AG20443 (cell line): ENCODE measurements at places on chromosomes 12 and 14.

- no peak for DNase-seq
These were observed 179.7 kb downstream of the SLC6A15 start for GRCh38 chr12:84732828-84733340.

DNA sequence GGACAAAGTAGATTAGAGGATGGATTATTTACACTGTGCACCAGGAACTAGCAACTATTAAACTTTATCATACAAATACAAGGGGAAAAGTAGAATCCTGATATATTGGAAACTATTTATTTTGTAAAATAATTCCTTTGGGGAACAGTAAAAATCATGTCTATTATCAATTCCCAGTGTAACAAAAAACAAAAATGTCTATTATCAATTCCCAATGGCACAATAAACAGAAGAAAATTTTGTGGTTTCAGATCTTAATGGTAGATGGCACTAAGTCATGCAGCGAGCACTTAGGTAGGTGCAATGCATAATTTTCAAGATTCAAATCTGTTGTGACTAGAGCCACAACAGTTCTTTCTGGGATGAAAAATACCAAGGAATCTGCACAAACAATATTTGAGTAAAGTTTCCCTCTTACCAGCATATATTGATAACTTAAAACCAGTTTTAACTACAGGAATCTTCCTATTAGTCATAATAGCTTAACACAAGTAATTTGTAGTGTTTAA, 13.7 kb downstream of the CFL2 start:
- no peak for DNase-seq

GRCh38 chr12:120870415-120870814, 33.7 kb downstream of the SPPL3 start:
- DNase-seq, result no peak

- DNase-seq, result peak; percentile 80
These were observed 27.7 kb upstream of the HIGD1C start for GRCh38 chr12:50924439-50925341.

DNA sequence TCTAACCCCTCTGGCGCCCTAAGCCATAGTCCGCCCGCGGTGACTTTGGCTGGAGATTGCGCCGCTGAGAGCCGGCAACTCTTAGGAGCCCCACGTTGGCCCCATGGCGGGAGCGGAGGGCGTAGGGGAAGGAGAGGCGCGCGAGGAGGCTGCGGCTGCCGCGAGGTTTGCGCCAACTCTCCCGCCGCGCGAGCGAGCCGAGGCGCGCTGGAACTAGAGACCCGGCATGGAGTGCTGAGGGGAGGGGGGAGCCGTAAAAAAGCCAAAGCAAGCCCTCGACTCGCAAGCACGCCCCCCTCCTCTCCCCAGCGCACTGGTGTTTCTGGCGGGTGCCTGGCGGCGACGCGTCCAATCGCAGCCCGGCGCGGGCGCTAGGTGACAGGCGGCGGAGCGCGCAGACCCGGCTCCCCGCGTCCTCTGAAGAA, at the start of gene SYT10:
SYT10 (minus strand) TSS at position 233 of the 425 bp plus-strand sequence. CDS start 297 bp downstream, outside the sequence.
- peak; percentile 58 for DNase-seq

DNA sequence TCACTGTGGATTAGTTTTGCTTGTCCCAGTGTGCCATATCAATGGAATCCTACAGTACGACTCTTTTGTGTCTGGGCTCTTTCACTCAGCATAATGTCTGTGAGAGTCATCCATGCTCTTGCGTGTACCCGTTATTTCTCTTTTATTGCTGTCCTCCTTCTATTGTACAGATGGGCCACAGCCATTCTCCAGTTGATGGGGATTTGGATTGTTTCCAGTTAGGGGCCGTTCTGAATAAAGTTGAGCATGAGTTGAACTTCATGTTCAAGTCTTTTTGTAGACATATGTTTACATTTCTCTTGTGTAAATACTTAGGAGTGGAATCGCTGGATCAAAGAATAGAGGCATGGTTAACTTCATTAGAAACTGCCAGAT, 38.3 kb downstream of the MYO1H start:
- DNase-seq, result no peak

GRCh38 chr12:90253674-90254181, 545.1 kb upstream of the ATP2B1 start:
- DNase-seq, result peak; percentile 79

GRCh38 chr14:94701861-94702370, 68.0 kb downstream of the GSC start:
- no peak for DNase-seq

- peak; percentile 30 for DNase-seq
These were observed 4.4 kb downstream of the TXNRD1 start for GRCh38 chr12:104219908-104220404.

DNA sequence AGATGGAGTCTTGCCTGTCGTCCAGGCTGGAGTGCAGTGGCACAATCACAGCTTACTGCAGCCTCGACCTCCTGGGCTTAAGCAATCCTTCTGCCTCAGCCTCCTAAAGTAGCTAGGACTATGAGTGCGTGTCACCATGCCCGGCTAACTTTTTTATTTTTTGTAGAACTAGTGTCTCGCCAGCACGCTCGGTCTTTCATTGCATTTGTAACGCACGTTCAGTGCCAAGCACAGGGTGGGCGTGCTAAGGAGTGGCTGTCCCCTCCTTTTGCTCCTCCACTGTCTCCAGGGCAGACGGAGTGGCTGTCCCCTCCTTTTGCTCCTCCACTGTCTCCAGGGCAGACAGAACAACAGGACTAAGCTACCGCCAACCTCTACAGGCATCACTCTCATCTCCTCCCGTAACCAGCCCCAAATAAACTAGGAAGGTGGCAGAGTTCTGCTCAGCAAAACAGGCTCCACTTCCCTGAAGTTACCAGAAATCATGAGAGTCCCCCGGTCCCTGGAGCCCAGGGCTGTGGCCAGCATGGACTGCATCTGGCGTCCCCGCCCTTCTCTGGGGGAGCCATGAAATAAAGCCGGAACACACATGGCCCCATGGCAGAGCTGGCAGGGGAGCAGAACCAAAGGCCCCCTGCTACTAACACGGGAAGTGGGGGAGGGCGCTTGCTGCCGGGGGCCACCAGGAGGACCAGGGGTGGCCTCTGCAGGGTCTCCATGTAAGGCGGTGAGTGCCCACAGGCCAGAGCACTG, 60.2 kb downstream of the CCDC88C start:
- DNase-seq, result no peak

- DNase-seq, result peak; percentile 96
These were observed at the start of gene RAPGEF3 for GRCh38 chr12:47758834-47759690. Gene RAPGEF3 (minus strand): TSS chr12:47758880. CDS start chr12:47758556, 324 bp downstream.

DNA sequence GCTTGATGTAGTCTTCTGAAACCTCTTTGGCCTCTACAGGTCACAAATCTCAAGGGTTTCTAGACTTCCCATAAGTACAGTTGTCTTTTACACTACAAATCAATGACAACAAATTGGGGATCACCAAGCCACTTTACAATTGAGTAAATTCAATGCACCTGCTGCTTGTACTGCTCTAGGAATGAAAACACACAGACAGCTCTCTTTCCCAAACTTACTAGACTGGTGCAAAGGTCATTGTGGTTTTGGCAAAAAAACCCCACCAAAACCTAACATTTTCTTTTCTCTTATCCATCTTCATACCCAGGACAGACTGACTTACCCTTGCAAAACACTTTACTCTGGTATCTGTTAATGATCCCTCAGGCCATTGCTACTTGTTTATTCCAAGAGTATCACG, 2.7 kb downstream of the M6PR start:
- no peak for DNase-seq

GRCh38 chr14:71745072-71745471, 187.2 kb upstream of the RGS6 start:
- DNase-seq, result no peak

DNA sequence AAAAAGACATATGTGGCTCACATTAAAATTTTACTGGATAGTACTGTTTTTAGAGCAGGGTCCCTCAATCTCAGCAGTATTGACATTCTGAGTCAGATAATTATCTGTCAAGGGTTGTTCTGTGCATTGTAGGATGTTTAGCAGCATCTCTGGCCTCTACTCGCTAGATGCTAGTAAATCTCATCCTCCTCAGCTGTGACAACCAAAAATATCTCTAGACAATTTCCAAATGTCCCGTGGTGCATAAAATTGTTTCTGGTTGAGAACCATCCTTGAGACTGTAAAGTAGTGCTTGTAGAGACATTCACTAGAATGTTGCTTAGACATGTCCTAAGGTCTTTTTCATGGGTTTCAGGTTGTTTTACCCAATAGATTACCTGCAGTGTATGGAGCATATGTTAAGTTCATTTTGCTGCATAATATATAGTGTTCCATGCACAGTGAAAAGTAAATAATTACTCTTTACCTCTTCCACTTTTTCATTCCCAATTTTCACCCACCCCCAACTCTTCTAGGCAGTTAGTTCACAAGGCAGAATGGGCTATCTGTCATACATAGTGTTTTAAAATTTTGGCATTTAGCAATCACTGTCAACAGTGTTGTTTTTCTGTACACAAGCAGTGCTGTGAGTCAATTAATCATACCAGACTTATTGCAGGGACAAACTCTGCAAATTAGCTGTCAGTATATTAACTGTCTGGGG, 200.2 kb upstream of the SLC38A2 start:
- no peak for DNase-seq

DNA sequence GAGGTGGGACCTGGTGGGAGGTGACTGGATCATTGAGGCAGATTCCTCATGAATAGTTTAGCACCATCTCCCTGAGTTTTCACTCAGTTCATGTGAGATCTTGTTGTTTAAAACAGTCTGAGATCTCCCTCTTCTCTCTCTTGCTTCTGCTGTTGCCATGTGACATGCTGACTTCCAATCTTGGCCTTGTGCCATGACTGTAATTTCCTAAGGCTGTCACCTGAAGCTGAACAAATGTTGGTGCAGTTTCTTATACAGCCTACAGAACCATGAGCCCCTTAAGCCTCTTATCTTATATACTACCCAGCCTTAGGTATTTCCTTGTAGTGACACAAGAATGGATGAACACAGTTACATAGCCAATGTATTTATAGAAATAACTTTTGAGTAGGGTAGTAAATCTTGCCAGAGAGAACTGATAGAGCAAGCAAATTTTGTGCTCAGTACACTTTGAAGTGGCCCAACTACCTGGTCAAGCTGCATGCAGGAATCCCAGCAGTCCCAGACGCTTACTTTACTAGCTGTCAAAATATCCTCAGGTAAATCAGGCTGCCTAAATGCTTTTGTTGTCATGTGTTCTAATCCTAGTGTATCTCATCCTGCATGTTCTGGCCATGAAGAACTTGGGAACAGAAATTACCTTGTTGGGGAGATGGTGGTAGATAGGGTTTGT, 445.6 kb upstream of the MIS18BP1 start:
- DNase-seq, result no peak

DNA sequence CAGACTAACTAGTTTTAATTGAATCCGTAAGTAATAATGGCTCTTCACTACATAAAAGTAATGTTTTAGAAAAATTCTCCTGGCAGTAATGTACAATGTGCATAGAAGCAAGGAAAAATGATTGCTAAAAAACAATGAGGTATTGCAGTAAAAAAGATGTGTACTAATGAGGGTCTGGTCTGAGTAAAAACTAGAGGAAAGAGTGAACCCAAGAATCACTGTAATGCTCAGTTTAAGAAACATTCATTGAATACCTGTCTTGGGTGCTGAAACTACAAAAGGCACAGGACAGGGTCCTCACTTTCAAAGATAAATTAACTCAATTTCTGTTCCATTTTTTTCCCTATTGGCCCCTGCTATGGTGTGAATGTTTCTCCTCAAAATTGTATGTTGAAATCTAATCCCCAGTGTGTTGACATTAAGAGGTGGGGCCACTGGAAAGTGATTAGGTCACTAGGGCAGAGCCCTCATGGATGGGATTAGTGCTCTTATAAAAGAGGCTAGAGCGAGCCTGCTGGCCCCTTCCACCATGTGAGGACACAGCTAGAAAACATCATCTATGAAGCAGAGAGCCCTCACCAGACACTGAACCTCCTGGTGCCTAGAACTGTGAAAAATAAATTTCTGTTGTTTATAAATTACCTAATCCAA, 51.6 kb downstream of the RPS6KA5 start:
- DNase-seq, result no peak

DNA sequence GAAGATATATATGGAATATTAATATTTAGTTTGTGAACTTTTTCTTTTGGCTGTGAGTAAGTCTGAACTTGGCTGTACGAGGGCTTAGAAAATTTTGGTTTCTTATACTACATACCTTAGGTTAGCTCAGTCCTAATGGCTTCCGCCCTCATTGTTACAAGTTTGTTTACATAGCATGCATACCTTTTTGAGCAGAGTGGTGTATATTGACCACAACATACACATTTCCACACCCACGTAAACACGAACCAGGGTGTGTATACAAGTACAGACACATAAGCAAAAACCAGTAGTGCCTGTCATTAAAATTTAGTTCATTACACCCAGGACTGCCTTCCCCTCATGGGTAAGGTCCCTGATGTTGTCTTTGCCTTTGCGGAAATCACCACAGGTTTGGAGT, 230.2 kb upstream of the RGS6 start:
- DNase-seq, result no peak

DNA sequence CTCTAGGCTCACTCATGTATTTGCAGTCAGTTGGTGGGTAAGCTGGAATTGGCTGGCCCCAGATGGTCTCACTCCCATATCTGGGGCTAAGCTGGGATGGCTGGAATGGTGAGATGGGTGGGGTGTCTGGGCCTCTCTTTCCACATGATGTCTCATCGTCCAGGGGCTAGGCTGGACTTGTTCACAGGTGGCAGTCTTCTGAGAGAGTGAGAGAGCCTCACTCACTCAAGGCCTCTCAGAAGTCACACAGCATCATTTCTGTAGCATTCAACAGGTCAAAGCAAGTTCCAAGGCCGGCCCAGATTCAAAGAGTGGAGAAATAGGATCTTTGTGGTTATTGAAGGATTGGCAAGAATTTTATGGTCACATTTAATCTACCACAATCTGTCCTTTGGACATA, 102.7 kb downstream of the UNC79 start:
- no peak for DNase-seq

- DNase-seq, result no peak
These were observed 152.0 kb downstream of the NDUFA12 start for GRCh38 chr12:94851396-94852028.

DNA sequence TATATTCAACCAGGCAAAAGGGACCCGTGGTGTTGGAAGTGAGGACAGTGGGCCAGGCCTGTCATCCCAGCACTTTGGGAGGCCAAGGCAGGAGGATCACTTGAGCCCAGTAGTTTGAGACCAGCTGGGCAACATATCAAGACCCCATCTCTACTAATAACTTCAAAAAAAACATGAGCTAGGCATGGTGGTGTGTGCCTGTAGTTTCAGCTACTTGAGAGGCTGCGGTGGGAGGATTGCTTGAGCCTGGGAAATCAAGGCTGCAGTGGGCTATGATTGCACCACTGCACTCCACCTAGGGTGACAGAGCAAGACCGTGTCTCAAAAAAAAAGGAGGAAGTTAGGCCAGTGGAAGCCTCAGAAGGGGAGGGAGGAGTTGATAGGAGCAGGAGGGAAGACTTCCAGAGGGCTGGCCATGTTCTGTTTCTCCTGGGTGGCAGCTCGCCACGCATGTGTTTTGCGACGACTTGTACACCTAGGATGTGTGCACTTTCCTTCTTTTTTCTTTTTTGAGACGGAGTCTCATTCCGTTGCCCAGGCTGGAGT, 10.1 kb downstream of the SLC25A29 start:
- no peak for DNase-seq

GRCh38 chr12:59768031-59768430, 172.2 kb downstream of the SLC16A7 start:
- no peak for DNase-seq

GRCh38 chr14:75757644-75758402, 96.8 kb downstream of the TTLL5 start:
- DNase-seq, result no peak
